T-helper 9 cell (primary cell): ENCODE measurements at places on chromosomes 12 and 14.

- DNase-seq, result no peak
Observed at GRCh38 chr14:64170181-64170580, 124.0 kb downstream of the ESR2 start.

GRCh38 chr12:6824901-6825381 is 3.3 kb upstream of the P3H3 start:
- no peak for DNase-seq

- DNase-seq, result no peak
Observed at GRCh38 chr12:56143217-56143616, 9.2 kb upstream of the MYL6B start.

DNA sequence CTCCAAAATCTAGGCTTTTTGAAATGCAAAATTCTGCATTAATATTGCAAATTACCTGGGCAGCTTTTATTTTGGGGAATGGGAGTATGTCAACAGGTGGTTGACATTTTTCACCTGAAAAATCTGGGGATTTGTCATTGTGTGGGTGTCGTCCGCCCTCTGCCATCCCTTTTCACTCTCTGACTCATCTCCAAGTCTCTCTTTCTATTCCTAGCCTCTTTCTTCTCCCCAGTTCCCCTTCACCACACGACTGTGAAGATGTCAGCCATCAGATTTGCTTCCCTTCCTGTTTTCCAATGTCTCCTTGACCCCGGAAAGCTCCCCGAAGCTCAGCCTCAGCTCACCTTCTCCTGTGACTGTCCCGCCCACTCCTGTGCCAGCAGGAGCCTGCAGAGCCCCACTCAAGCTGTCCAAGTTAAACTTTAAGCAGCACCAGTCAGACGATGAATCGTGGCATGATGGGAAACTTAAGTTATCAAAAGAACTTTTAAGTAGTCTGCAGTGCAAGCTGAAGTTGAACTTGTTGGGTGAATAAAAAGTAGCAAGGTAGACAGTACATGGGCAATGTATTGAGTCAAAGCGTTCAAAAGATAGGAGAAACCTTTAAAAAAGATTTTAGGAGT is 590.2 kb downstream of the VRK1 start:
- DNase-seq, result no peak

DNA sequence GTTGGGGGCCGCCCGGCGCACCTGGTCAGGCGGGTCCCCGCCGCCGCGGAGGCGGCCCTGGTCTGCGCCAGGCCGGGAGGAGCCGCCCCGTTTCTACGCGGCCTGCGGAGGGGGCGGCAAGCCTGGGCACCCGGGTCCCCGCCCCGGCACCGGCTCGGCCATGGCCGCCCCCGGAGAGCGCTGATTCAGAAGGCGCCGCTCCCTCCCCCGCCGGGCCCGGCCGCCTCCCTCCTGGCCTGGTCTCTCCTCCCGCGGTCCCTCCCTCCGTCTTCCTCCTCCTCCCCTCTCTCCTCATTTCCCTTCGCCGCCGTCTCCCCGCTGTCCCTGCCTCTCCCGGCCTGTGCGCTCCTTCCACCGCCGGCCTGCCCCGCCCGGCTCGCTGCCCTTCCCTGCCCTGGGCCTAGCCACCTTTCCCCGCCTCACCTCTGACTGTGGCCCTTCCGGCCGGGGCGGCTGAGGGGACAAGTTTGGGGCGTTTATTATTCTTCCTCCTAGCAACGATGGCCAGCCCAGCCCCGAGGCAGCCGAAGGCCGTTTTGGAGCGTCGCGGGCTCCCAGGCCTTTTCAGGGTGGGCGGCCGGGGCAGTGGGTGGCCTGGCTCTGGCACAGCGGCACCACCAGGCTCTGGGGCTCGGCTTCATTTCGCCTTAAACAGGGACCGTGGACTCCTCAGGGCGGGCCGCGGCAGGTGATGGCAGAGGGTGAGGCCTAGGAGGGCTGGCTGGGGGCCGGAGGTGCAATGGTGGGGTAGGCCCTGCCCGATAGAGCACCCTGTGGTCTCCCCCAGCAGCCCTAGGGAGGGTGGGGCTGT is 768 bp downstream of the CEP170B start:
- peak; percentile 15 for DNase-seq

GRCh38 chr14:65336191-65336591 is 76.3 kb upstream of the FUT8 start:
- no peak for DNase-seq

- DNase-seq, result no peak
Observed at GRCh38 chr12:59859171-59859510, 263.3 kb downstream of the SLC16A7 start.

GRCh38 chr14:53462931-53463778 is 310.0 kb upstream of the DDHD1 start:
- DNase-seq, result no peak

GRCh38 chr14:68794851-68795596 is 2.2 kb upstream of the ZFP36L1 start:
- DNase-seq, result peak; percentile 32

- no peak for DNase-seq
Observed at GRCh38 chr12:98721204-98721702, 76.2 kb downstream of the APAF1 start.

- DNase-seq, result no peak
Observed at GRCh38 chr12:71645268-71645667, 18.4 kb downstream of the ZFC3H1 start.

DNA sequence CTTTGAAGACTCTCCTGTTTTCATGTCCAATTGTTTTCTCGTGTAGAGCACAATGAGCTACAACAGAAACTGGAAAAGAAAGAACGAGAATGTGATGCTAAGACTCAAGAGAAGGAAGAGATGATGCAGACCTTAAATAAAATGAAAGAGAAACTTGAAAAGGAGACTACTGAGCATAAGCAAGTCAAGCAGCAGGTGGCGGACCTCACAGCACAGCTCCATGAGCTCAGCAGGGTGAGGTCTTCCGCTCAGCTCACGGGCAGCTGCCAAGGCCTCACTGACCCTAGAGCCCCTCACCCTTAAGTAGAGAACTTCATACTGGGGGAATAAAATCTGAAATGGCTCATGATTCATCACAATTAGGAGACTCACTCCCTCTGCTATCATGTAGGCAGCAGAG is 134.7 kb downstream of the GPR135 start:
- DNase-seq, result no peak

DNA sequence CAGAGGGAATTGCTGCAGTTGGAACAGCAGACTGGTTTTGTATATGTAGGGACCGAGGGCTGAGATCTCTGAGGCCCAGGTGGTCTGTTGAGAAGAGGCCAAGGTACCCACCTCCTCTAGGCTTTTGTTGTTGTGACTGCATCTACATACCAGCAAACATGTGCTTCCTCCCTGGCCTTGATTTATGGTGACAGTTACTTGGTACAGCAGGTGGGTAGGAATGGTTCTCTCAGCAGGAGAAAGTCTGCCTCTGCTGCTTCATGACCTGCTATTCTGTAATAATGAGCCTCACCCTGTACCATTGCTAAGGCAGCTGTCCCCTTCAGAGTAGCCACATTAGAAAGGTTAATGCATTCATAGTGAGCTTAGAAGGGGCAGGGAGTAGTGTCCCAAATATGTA is 196.7 kb upstream of the PELI2 start:
- no peak for DNase-seq

GRCh38 chr12:113422886-113423669 is 898 bp downstream of the SDSL start:
- no peak for DNase-seq

DNA sequence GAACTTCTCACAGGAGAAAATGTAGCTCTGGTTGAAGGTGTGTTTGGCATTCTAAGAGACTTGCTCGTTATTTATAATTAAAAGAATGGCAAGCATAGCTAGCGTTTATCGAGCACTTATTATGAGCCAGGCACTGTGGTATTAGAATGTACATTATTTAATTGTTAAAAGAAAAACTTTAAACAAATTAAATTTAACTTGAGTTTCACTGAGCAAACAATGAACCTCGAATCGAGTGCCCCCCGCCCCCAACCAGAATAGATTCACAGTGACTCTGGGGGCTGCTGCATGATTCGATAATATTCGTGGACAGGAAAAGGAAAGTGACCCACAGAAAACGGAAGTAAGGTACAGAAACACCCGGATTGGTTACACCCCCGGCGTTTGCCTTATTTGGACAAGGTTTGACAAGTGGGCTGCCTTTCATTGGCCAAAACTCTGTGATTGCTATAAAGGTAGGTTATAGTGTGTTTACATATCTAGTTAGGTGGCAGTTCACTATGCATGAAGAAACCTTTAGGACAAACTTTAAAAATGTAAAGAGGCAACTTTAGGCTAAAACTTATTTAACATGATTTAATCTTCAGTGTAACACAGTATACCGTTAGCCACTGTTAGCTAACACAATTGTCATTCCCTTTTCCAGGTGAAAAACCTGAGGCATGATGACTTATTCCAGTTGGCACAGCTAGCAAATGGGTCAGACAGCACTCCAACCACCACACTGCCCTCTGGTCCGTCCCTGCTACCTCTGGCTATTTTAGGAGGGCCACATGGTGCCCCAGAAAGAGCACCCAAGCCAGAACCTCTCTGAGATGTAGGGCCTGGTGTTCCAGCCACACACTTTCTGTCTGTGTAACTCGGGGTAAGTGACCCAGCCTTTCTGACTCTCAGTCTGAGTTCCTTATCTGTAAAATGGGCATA is 7.1 kb downstream of the SCNN1A start:
- DNase-seq, result no peak

- DNase-seq, result peak; percentile 61
Observed at GRCh38 chr14:95442633-95443021, 73.8 kb downstream of the SYNE3 start.

GRCh38 chr12:45121224-45121623 is 70.3 kb upstream of the DBX2 start:
- DNase-seq, result no peak

DNA sequence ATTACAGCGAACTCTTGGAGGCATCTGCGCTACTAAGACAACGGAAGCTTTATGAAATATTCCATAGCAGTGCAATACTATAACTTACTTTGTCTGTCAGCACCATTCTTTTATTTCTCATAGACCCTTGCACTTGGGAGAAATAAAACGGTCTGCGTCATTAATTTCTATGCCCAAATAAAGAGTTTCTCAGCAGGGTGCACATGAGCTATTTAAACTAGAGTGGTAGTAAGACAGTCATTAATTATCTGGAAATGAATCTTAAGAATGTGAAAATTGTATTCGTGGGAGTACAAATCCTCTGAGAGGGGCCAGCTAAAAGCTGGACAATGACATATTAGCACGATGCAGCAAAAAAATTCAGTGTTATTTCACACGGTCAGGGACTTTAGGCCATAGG is 903.4 kb upstream of the FOXG1 start:
- DNase-seq, result no peak

DNA sequence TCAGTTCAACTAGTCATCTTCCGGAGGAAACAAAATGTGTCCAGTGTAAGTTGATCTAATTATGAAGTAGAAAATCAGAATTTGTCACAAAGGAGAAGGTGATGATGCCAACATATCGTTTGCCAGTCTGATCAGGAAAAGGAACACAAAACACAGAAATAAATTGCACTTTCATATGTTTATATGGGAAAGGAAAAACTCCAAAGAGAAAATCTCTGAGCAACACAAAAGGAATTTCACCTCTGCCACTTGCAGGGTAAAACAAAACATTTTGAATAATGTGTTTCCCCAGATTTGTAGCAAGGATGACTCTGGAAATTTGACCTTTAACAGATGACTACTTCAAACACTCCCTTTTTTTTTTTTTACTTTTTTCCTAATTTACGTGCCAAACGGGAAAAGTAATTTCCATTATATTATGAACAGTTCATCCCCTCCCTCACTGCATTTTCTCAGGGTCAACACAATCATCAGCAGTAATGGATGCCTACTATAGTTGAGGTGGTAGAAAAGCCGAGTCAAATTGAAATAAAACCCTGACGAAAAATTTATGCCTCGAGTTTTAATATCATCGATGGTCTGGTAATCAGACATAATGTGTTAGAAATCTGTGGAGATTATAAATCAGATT is 25.6 kb downstream of the MGAT4C start:
- DNase-seq, result no peak

- no peak for DNase-seq
Observed at GRCh38 chr12:49838973-49839633, 3.8 kb downstream of the BCDIN3D start.

GRCh38 chr12:58452546-58452945 is 467.8 kb downstream of the LRIG3 start:
- no peak for DNase-seq

DNA sequence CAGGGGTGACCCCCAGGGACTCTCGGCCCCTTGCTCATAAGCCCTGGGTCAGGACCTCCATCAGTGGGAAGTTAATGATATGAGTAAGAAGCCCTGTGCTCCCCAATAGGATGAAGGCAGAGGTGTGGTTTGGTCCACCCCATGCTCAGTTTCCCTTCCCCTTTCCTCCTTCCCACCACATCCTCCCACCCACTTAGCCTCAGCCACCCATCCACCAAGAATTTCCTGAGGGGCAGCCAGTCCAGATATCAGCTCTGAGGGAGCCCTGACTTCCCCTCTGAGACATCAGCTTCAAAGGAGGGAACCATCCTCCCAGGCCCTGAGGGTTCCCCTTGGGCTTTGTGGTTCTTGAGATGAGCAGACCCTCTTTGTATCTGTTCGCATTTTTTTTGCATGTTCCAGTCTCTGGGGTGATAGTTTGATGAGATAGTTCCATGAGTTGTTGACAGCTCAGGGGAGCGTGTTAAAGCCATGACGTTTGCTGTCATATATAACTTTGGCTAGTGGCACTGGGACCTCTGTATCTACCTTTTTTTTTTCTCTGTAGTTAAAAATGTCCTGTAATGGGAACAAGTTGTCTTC is 71.2 kb downstream of the LGMN start:
- DNase-seq, result no peak

DNA sequence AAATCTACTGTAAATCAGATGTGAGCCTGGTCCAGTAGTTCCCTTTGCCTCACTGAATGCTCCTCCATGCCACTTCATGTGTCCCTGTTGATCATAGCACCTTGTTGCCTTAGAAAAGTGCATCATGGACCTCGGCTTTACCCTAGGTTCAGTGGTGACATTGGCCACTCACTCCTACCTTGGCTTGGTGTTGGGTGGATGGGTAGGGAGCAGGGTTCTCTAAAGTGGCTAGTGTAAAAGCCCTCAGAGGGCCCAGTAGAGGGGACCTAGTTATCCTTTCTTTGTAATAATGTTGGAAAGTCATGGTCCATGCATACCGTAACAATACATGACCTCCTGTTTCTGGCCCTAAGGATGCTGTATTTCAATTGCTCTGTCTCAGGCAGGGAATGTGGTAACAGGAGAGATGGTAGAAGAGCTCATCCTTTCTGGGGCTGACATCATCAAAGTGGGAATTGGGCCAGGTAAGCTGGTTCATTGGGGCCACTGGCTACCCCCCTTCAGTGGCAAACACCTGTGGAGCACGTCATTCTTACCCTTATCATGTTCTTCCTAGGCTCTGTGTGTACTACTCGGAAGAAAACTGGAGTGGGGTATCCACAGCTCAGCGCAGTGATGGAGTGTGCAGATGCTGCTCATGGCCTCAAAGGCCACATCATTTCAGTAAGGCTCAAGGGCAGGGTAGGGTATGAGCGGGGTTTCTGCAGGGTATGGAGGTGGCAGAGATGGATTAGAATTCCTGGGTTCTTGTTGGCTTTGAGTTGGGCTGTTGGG is 4.1 kb downstream of the GMPR2 start:
- DNase-seq, result no peak

DNA sequence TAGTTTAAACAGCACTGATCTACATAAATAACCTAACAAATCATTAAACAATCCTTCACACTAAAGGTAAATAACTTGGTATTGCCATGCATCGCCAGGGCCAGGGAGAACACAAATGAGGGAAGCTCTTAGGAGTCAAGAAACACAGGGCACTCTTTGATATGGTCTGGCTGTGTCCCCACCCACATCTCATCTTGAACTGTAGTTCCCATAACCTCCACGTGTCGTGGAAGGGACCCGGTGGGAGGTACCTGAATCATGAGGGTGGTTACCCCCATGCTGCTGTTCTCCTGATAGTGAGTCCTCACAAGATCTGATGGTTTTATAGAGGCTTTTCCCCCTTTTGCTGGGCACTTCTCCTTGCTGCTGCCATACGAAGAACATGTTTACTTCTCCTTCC is 17.3 kb downstream of the TMEM132D start:
- no peak for DNase-seq
